Chondrocyte (in vitro differentiated cells): ENCODE measurements at places on chromosomes 5 and 9. TPM values are rescaled to one million over a fixed set of nuclear protein-coding genes. Genes with fewer than 3 reads are reported as not detected.

DNA sequence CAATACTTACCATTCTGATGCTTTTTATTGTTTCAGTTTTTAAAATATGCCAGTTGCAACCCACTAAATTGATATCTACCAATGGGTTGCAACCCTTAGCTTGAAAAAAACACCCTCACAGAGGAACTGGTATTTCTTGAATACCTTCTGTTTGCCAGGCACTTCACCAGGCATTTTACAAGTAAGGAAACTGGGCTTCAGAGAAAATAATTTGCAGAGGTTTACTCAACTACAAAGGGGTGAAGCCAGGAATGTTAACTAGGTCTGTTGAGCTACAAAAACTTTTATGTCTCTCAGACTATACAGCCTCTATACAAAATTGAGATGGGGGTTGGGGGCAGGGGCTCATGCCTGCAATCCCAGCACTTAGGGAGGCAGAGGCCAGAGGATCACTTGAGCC, 65.0 kb downstream of the STX17 start:
- no peak overlapping the region for H3K27ac ChIP-seq
- no peak for DNase-seq
- peaks cover 3% of the 10 kb centered on the region for H3K4me1 ChIP-seq
- peaks cover 10% of the 10 kb centered on the region for H3K36me3 ChIP-seq
- H3K27me3 ChIP-seq = no peaks in the 10 kb centered on the region

GRCh38 chr9:18673179-18673578, 199.2 kb downstream of the ADAMTSL1 start:
- no peak overlapping the region for H3K27ac ChIP-seq
- DNase-seq = no peak
- no peaks in the 10 kb centered on the region for H3K27me3 ChIP-seq
- no peaks in the 10 kb centered on the region for H3K36me3 ChIP-seq
- H3K4me3 ChIP-seq = no peak overlapping the region
- H3K4me1 ChIP-seq = peaks cover 16% of the 10 kb centered on the region

GRCh38 chr9:11103525-11103924, 490.7 kb upstream of the PTPRD start:
- H3K27ac ChIP-seq = no peak overlapping the region
- H3K4me1 ChIP-seq = no peaks in the 10 kb centered on the region
- peaks cover 3% of the 10 kb centered on the region for H3K27me3 ChIP-seq
- no peaks in the 10 kb centered on the region for H3K36me3 ChIP-seq
- DNase-seq = no peak
- no peak overlapping the region for H3K4me3 ChIP-seq

DNA sequence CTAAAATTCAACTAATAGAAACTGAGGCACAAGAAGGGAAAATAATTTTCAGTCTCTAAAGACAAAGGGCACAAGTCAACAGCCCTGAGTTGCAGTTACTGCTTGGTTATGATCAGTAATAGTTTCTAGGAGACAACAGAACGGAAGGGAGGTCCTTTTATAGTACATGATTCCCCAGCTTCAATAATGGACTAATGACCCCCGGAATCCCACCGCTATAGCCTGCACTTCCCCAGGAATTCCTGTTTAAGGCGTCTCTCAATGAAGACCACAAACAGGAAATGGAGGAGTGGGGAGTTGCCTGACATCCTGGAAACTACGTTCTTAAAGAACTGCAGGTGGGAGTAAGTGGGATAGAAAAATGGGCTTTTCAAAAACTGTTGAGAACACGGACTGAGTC, 60.6 kb downstream of the DIAPH1 start:
- peaks cover 39% of the 10 kb centered on the region for H3K4me1 ChIP-seq
- H3K36me3 ChIP-seq = peaks cover 4% of the 10 kb centered on the region
- peak overlapping the region; percentile 92 for H3K27ac ChIP-seq
- H3K4me3 ChIP-seq = peak overlapping the region; percentile 55

Gene SPINK7
- total RNA-seq = not detected in 3 replicates

GRCh38 chr5:75335952-75336614, 937 bp upstream of the HMGCR start:
- H3K4me3 ChIP-seq = no peak overlapping the region
- no peaks in the 10 kb centered on the region for H3K27me3 ChIP-seq
- peaks cover 32% of the 10 kb centered on the region for H3K4me1 ChIP-seq
- H3K27ac ChIP-seq = no peak overlapping the region

DNA sequence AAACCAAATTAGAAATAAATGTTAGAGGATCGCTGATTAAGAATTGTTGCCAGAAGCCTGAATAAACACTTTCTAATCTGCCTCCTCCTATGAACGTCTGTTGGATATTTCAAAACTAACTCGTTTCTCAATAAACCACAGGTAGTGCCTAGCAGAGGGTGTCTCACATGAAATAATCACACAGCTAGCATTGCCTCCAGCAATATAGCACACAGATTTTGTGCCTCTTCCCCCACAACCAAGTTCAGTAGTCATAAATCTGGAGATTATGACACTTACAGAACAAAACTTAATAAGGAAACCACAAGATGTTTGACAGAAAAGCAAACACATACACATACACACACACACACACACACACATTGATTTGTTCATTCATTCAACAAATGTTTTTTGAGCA, 173.2 kb upstream of the CDH10 start:
- H3K36me3 ChIP-seq = no peaks in the 10 kb centered on the region
- DNase-seq = no peak
- H3K4me1 ChIP-seq = no peaks in the 10 kb centered on the region
- no peak overlapping the region for H3K4me3 ChIP-seq
- no peak overlapping the region for H3K27ac ChIP-seq
- H3K27me3 ChIP-seq = no peaks in the 10 kb centered on the region

DNA sequence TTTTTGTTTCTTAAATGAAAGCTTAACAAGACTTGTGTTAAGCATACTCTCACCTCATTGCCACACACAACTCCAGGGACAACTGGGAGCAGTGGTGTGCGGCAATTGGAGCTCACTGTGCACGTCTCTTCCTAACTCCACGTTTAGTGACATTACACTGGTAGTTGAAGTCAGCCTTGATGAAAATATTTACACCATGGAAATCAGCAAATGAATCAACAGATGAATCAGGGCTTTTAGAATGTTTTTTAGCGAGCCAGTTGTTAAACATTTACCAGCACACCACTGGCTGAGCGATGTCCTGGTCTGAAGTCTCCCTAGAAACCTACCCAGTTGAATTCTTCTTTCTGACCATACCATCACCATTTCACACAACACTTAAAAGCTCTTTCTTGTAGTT, 67.3 kb downstream of the KLHL3 start:
- H3K36me3 ChIP-seq = no peaks in the 10 kb centered on the region
- peaks cover 7% of the 10 kb centered on the region for H3K4me1 ChIP-seq
- no peak overlapping the region for H3K4me3 ChIP-seq
- DNase-seq = no peak

GRCh38 chr5:67011422-67011821, 185.2 kb downstream of the CD180 start:
- no peaks in the 10 kb centered on the region for H3K36me3 ChIP-seq
- H3K27ac ChIP-seq = peak overlapping the region; percentile 78
- H3K4me3 ChIP-seq = peak overlapping the region; percentile 45

Gene GRIN3A
- total RNA-seq = not detected in 3 replicates

- peaks cover 20% of the 10 kb centered on the region for H3K36me3 ChIP-seq
- peaks cover 4% of the 10 kb centered on the region for H3K4me1 ChIP-seq
- H3K27ac ChIP-seq = no peak overlapping the region
- no peak overlapping the region for H3K4me3 ChIP-seq
Observed at GRCh38 chr9:127815512-127816361, 13.1 kb downstream of the FPGS start.

DNA sequence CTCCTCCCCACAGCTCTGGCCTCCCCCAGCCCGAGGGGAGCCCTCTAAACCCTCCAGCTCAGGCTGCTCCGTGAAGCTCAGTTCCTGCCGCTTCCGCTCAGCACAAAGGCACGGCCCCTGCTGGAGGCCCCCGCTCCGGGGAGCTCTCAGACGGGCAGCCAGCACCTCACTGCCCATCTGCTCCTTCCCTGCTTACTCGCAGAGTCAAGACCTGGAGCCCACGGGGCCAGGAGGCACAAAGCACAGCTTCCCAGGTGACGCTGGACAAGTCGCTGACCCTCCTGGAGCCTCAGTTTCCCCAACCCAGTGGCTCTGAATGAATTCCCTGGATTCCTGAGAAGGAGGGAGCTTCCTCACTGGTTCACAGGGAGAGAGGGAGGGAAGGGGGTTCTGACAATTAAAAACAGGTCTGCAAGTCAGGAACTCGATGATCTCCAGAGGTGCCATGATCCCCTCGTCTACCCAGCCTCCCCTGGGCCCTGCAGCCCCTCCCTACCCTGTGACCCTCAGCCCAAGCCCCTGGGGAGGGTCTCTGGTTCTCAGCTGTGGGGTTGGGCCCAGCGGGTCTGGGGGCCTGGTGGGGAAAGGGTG, 36.2 kb downstream of the VAV2 start:
- peak overlapping the region; percentile 57 for H3K4me3 ChIP-seq
- peaks cover 55% of the 10 kb centered on the region for H3K4me1 ChIP-seq
- no peaks in the 10 kb centered on the region for H3K27me3 ChIP-seq
- H3K27ac ChIP-seq = peak overlapping the region; percentile 96
- no peaks in the 10 kb centered on the region for H3K36me3 ChIP-seq
- peak; percentile 87 for DNase-seq

Gene AQP3
- 3.6 to 4.0 TPM (median 3.6 TPM) in 3 replicates for total RNA-seq

- no peak overlapping the region for H3K27ac ChIP-seq
- no peaks in the 10 kb centered on the region for H3K36me3 ChIP-seq
- H3K27me3 ChIP-seq = no peaks in the 10 kb centered on the region
- no peak overlapping the region for H3K4me3 ChIP-seq
- peaks cover 17% of the 10 kb centered on the region for H3K4me1 ChIP-seq
Observed at GRCh38 chr9:21590058-21590996, 108.2 kb upstream of the IFNE start.

GRCh38 chr5:106376522-106376921, 1294.2 kb downstream of the EFNA5 start:
- no peak overlapping the region for H3K4me3 ChIP-seq
- no peak for DNase-seq
- peaks cover 6% of the 10 kb centered on the region for H3K4me1 ChIP-seq
- no peaks in the 10 kb centered on the region for H3K36me3 ChIP-seq

GRCh38 chr9:1443450-1443849, 393.3 kb downstream of the DMRT2 start:
- DNase-seq = no peak
- peaks cover 4% of the 10 kb centered on the region for H3K27me3 ChIP-seq
- H3K36me3 ChIP-seq = no peaks in the 10 kb centered on the region

DNA sequence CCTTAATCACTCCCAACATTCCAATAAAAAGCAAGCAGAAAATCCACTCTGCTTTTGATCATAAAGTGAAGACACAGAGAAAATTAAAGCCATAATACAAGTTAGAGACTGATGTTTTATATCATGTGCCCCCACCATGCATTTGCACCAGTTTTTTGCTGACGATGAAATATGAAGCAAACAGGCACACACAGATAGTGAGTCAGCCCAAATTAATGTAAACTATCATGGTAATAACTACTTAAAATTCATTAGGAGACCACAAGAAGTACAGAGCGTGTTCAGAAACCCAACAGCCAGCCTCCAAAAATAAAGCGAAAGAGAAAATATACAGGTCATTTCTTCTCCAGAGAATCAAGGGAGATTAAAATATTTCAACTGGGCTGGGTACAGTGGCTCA, 46.4 kb upstream of the KDM4C start:
- no peak for DNase-seq
- peaks cover 4% of the 10 kb centered on the region for H3K4me1 ChIP-seq
- H3K36me3 ChIP-seq = peaks cover 1% of the 10 kb centered on the region
- peaks cover 2% of the 10 kb centered on the region for H3K27me3 ChIP-seq

DNA sequence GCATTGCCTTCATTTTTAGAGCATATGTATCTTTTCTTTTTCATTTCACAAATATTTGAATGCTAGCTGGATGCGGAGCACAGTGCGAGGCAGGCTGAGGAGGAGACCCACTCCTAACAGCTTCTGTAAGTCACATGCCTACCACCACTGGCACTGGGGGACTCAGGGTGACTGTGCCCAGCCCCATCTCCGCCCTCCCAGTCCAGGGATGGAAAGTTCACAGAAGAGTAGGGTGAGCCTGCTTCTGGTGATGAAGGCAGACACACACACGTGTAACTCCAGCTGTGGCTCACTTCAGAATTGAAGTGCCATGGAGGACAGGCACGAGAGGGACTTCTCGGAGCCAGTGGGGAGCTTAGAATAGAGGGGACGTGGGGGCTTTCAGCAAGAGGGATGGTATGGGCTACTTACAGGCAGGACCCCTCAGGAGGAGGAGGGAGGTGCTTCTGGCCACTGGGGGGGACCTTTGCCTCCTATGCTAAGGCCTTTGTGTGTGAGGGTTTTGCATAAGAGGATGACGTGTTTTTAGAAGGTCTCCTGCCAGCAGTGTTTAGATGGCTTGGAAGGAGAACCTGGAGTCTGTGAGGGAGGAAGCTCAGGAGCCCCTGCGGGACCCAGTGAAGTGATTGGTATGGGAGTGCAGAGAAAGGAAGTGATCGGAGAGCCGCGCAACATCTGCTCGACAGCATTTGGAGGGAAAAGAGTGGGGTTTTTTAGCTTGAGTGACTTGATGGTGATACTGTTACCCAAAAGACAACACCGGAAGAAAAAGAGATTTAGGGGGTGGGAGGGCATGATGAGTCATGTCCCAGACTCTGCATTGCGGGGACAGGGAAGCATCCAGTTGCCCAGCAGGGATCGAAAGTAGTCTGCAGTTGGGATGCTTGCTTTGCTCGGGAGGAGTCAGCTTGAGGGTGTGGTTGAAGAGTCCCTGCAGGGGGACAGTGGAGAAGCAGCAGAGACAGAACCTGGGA, 163.5 kb upstream of the OTULINL start:
- peak overlapping the region; percentile 27 for H3K4me3 ChIP-seq

Gene NR2F1-AS1
- 16.2 to 20.0 TPM (median 19.7 TPM) in 3 replicates for total RNA-seq

Gene FST
- 4.8 to 5.6 TPM (median 4.9 TPM) in 3 replicates for total RNA-seq

- no peak for DNase-seq
- peaks cover 2% of the 10 kb centered on the region for H3K36me3 ChIP-seq
- H3K4me3 ChIP-seq = peak overlapping the region; percentile 14
Observed at GRCh38 chr5:80193401-80193800, 62.4 kb downstream of the SERINC5 start.

Gene KCNMB1
- total RNA-seq = 4.3 to 23.2 TPM (median 23.2 TPM) in 3 replicates
